Effector memory CD4-positive, alpha-beta T cell (primary cell): ENCODE measurements at places on chromosomes 4 and X.
A peak's percentile ranks its signal among the peaks of the same experiment; 100 is the strongest.

DNA sequence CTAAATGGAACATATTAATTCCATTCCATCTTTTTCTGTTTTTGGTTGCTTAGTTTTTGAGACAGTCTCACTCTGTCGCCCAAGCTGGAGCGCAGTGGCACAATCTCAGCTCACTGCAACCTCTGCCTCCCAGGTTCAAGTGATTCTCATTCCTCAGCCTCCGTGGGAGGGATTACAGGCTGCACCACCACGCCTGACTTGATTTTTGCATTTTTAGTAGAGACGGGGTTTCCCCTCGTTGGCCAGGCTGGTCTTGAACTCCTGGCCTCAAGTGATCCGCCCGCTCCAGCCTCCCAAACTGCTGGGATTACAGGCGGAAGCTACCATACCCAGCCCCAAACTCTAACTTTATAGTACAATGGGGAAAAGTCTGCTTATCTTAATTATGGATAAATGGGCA is 11.2 kb downstream of the HNRNPD start:
- no peak overlapping the region for H3K27ac ChIP-seq
- no peak for DNase-seq
- H3K4me1 ChIP-seq = peaks cover 36% of the 10 kb centered on the region
- H3K36me3 ChIP-seq = peaks cover 10% of the 10 kb centered on the region
- H3K4me3 ChIP-seq = no peak overlapping the region

- DNase-seq = no peak
- no peak overlapping the region for H3K4me3 ChIP-seq
- no peak overlapping the region for H3K27ac ChIP-seq
- H3K27me3 ChIP-seq = no peaks in the 10 kb centered on the region
- no peaks in the 10 kb centered on the region for H3K36me3 ChIP-seq
Measured at GRCh38 chr4:183424109-183424744, 20.2 kb upstream of the CDKN2AIP start.

DNA sequence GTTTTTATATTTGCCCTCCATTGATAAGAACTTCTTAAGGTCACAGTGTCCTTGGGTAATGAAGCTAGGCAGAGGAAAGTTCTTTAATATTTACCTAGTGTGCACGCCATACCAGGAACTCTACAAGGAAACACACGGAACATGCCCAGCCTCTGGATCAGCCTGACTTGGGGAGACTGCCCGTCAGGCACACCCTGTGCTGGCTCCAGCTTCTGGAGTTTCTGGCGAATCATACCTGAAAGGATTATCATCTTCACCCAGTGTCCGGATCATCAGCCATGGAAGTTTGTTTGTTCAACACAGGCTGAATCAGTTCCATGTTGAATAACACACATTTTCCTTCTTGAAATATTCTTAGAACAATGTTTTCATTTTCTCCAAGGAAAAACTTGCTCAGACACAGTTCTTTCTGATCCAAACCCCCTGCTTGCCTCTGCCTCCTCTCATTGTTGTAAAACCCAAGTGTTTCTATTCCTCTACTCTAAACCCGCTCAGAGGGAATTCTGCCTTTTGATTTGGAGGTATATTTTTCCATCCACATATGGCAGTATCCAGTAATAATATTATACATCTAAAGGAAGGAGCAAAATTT is 176.7 kb downstream of the SHROOM3 start:
- no peak for DNase-seq
- H3K36me3 ChIP-seq = no peaks in the 10 kb centered on the region

- H3K4me1 ChIP-seq = no peaks in the 10 kb centered on the region
- no peaks in the 10 kb centered on the region for H3K36me3 ChIP-seq
- no peak for DNase-seq
- no peak overlapping the region for H3K27ac ChIP-seq
- no peaks in the 10 kb centered on the region for H3K27me3 ChIP-seq
Measured at GRCh38 chr4:34422472-34423175, 1821.7 kb downstream of the ARAP2 start.

DNA sequence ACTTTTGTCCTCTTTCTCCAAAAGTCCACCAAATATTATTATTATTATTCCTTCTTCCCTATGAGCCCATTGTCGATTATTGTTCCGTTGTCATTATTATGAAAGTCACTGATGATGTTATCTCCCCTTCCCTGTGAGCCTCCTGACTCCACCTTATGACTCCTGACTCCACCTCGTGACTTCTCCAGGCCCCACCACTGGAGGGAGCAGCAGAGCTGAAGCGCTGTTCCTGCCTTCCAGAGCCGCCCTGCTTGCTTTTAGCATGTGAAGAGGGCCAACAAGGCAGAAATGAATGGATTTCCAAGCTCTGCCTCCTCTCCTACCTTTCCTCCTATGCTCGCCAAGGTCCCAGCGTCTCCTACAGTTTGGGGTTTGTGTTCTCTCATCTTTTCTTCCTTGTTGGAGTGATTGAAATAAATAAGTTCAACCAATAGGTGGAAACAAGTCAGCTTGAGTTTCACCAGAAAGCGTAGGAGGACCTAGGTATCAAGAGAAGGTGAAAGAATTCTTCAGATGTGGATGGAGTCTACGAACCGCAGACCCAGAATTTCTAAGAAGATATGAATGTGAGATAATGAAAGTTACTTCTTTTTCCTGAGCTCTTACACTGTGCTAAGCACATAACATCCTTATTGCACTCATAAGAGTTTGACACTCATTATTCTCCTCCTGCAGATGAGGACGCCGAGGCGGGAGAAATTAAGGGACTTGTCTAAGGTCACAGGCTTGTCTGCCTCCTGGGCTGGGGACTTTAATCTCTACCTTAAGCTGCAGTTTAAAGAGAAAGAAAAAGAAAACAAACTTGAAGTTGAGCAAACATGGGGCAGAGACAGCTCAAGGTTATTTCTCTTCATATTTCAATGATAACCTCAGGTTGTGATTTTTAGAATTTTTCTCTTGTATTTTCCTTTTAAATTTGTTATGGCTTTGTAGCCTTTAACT is 26.1 kb downstream of the IGSF1 start:
- H3K36me3 ChIP-seq = no peaks in the 10 kb centered on the region
- H3K4me3 ChIP-seq = no peak overlapping the region
- no peaks in the 10 kb centered on the region for H3K4me1 ChIP-seq
- H3K27me3 ChIP-seq = no peaks in the 10 kb centered on the region
- H3K27ac ChIP-seq = no peak overlapping the region

DNA sequence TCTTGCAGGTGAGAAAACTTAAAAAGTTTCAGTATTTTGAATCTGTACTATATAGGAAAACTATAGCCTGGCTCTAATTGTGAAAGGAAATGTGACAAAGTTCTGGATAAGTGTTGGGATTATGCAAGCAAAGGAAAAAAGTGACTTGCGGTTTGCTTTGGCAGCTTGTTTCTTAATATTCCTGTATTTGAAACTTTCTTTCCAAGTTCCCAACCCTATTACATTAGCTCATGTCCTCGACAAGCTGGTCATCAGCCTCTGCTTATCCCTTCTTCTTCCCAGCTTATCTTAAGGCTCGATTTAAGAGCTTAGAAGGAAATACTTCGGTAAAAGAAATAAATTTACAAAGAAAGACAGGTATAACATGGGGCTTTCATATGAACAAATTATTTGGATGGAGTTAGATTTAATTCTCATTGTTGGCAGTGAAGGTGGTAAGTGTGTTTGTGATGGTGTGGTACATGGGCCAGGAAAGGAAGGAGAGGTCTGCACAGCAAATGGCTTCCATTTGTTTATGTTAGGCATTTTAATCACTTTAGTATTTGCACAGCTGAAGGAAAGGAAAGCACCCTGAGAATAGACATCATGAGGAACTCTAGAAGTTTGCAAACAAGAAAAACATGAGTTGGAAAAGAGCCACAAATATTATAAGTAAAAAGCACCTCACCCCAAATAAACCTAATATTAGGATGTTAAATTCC is 5.1 kb upstream of the MYOZ2 start:
- no peaks in the 10 kb centered on the region for H3K4me1 ChIP-seq
- no peaks in the 10 kb centered on the region for H3K36me3 ChIP-seq
- no peak overlapping the region for H3K27ac ChIP-seq

- H3K27me3 ChIP-seq = no peaks in the 10 kb centered on the region
- no peaks in the 10 kb centered on the region for H3K36me3 ChIP-seq
- H3K27ac ChIP-seq = no peak overlapping the region
- no peaks in the 10 kb centered on the region for H3K4me1 ChIP-seq
Measured at GRCh38 chr4:110418641-110419040, 57.3 kb upstream of the ENPEP start.

GRCh38 chr4:76703676-76704075 is 194.3 kb downstream of the SOWAHB start:
- DNase-seq = no peak
- H3K27ac ChIP-seq = no peak overlapping the region
- no peaks in the 10 kb centered on the region for H3K27me3 ChIP-seq
- H3K4me3 ChIP-seq = no peak overlapping the region
- no peaks in the 10 kb centered on the region for H3K4me1 ChIP-seq

GRCh38 chrX:17435476-17435875 is 60.5 kb downstream of the NHS start:
- no peaks in the 10 kb centered on the region for H3K4me1 ChIP-seq
- no peaks in the 10 kb centered on the region for H3K27me3 ChIP-seq
- DNase-seq = no peak
- H3K36me3 ChIP-seq = no peaks in the 10 kb centered on the region

DNA sequence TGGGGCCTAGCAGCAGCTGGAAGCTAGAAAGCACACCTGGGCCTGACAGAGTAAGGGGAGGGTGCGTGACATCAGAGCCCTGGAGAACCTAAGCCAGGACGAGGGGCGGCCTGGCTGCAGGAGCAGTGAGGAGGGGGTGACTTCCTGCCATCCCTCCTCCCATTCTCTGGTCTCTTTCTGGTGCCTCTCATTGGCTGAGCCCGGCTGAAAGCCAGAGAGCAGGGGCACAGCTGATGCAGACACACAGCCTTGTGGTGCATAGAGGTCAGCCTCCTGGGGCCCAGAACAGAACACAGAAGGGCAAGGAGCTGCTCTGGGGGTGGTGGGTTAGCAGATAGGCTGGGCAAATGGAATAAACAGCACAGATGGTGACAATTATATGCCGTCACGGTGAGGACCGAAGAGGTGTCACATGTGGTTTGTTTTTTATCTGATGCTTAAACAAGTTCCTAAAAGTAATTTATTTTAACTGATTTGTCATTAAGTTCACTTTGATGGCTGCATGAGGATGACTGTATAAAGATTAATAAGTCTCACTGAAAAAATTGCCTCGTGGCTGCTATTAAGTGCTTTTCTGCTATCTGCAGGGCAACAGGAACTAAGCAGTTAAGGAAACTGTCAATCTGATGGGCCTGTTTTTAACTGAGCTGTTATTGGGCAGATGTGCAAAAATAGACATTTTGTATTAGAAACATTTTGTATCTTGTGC is 102.0 kb downstream of the FNIP2 start:
- H3K36me3 ChIP-seq = peaks cover 17% of the 10 kb centered on the region
- no peak overlapping the region for H3K27ac ChIP-seq
- no peak overlapping the region for H3K4me3 ChIP-seq
- H3K27me3 ChIP-seq = no peaks in the 10 kb centered on the region
- no peaks in the 10 kb centered on the region for H3K4me1 ChIP-seq
- no peak for DNase-seq

GRCh38 chrX:16573781-16574180 is 76.2 kb upstream of the S100G start:
- H3K36me3 ChIP-seq = no peaks in the 10 kb centered on the region
- H3K4me3 ChIP-seq = no peak overlapping the region
- no peaks in the 10 kb centered on the region for H3K27me3 ChIP-seq
- no peak overlapping the region for H3K27ac ChIP-seq

DNA sequence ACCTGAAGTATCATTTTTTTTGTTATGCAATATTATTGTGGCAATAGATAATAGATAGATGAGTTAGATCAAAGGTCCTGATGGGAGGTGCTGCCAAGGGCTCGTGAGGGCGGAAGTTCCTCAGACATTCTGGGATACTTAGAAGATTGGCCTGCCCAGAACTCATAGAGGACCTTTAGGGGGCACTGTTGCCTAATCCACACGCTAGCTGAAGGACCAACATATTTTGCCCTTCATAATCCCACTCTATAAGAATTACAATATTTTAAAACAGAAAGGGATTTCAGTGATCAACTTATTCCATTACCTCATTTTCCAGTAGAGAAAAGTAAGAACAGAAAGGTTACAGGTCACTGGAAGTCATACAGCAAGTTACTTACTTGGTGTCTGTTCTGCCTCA is 22.9 kb upstream of the COX7B2 start:
- H3K4me3 ChIP-seq = no peak overlapping the region
- no peaks in the 10 kb centered on the region for H3K4me1 ChIP-seq
- DNase-seq = no peak
- H3K27me3 ChIP-seq = no peaks in the 10 kb centered on the region

DNA sequence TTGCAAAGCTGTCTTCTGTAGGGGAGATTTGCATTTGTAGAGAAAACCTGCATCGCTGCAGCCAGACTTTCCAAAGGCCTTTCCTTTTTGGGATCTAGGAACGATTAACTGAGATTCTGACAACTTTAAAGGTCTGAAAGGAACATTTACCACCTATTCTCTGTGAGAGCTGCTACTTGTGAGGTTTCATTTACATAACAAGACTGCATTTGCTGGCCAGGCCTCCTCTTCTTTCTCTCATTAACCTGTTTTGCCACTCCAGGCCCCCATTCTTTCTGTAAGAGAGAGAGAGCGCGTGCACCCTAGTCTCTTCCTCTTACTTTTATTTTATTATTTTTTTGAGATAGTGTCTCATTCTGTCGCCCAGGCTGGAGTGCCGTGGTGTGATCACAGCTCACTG is 31.6 kb downstream of the TMEM31 start:
- H3K4me3 ChIP-seq = no peak overlapping the region
- no peaks in the 10 kb centered on the region for H3K36me3 ChIP-seq
- no peak for DNase-seq

DNA sequence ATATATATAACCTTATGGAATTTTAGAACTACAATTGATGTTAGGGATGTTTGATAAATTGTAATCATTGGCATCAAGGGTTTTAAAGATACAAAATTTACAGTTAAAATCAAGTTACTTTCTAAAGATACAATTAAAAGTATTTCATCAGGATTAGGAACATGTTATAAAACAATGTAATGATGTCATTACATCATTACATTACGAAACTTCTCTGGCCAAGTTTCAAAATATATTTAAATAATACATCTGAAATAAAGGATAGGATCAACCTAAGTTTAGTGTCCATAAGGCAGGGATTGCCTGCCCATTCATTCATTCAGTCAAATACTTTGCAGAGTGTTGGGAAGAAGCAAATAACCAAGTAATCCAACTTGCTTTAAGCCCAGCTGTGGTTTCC is 75.1 kb downstream of the TENM3 start:
- H3K4me3 ChIP-seq = no peak overlapping the region
- no peaks in the 10 kb centered on the region for H3K4me1 ChIP-seq
- no peaks in the 10 kb centered on the region for H3K36me3 ChIP-seq
- DNase-seq = no peak
- H3K27ac ChIP-seq = no peak overlapping the region
- H3K27me3 ChIP-seq = no peaks in the 10 kb centered on the region

GRCh38 chrX:14228611-14229010 is 198.9 kb upstream of the GEMIN8 start:
- no peak overlapping the region for H3K27ac ChIP-seq
- H3K4me3 ChIP-seq = no peak overlapping the region
- H3K4me1 ChIP-seq = no peaks in the 10 kb centered on the region
- H3K36me3 ChIP-seq = no peaks in the 10 kb centered on the region

DNA sequence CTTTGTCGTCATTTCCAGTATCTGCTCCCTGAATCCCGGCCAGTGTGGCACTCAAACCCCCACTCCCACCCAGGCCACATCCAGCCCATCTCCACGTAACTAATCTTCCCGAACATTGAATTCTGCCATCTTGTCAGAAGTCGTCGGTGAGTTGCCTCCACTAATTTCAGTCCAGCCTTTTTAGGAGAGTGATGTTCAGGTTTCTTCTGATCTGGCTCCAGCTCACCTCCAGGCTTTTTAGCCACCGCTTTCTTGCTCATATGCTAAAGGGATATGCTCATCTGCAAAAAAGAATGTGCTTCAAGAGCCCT is 1.3 kb downstream of the TMEM165 start:
- peaks cover 9% of the 10 kb centered on the region for H3K36me3 ChIP-seq
- H3K4me1 ChIP-seq = peaks cover 16% of the 10 kb centered on the region
- peak overlapping the region; percentile 67 for H3K4me3 ChIP-seq
- DNase-seq = no peak
- H3K27ac ChIP-seq = peak overlapping the region; percentile 78
